Activated CD8-positive, alpha-beta memory T cell treated with anti-CD3 and anti-CD28 coated beads for 4 hours (primary cell): ENCODE measurements at places on chromosomes 3 and 15.

DNA sequence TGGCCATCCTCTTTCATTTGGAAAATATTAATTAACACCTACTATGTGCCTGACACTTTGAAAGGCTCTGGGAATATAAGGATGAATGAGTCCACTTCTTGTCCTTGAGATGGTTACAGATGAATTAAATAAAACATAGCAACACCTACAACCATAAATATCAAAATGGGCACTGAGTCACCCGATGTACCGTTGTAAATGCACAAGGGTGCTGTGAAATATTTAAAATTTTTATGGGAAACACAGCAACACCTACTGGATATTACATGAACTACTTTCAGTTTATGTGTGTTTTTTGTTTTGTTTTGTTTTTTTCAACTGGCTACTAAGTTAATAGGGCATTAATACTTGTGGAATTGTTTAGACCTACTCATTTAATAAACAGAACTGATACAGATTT lies 239.0 kb upstream of the NAALADL2 start:
- DNase-seq = no peak

- DNase-seq = no peak
These were observed 5.1 kb downstream of the TMOD2 start for GRCh38 chr15:51756482-51756881.

- no peak for DNase-seq
These were observed 48.1 kb downstream of the STARD5 start for GRCh38 chr15:81275711-81276392.

DNA sequence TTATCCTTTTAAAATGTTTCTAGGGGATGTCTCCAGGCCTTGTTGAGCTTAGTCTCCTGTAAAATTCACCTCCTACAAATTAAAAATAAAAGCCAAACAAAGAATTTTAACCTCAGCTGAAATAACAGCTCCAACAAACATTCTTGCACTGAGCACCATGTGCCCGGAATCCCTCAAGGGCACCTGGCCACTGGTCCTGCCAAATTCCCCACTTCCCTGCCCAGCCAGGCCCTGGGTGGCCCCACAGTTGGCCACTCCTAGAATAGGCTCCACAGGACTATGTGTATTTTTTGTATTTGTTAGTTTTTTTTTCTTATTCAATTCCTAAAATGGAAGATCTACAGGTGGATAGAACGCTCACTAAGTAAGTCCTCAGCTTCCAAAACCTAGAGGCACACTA lies 33.1 kb upstream of the PLA2G4E start:
- no peak for DNase-seq

- DNase-seq = no peak
These were observed 94.5 kb upstream of the EPHA6 start for GRCh38 chr3:96719921-96720320.

DNA sequence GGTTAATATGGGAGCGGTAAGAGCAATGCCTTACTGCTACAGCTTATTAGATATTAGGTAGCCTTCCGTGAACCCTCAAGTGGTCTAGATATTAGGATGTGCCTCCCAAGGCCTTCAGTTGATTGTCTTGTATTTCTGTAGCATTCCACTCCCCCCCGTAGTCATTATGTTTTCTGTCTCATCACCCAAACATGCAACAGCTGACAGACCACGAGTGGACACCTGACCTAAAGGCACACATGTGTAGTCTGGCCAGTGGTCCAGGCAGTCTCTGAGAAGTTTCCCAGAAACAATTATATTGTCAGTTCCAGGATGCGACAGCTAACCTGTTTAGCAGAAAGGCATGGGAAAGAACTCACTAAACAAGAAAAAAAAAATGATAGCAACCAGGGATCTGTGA lies 1000.9 kb downstream of the AGBL1 start:
- DNase-seq = no peak

- DNase-seq = no peak
These were observed 18.2 kb upstream of the EHHADH start for GRCh38 chr3:185272033-185272432.

GRCh38 chr3:152192936-152193672 lies 75.6 kb upstream of the MBNL1 start:
- DNase-seq = no peak

DNA sequence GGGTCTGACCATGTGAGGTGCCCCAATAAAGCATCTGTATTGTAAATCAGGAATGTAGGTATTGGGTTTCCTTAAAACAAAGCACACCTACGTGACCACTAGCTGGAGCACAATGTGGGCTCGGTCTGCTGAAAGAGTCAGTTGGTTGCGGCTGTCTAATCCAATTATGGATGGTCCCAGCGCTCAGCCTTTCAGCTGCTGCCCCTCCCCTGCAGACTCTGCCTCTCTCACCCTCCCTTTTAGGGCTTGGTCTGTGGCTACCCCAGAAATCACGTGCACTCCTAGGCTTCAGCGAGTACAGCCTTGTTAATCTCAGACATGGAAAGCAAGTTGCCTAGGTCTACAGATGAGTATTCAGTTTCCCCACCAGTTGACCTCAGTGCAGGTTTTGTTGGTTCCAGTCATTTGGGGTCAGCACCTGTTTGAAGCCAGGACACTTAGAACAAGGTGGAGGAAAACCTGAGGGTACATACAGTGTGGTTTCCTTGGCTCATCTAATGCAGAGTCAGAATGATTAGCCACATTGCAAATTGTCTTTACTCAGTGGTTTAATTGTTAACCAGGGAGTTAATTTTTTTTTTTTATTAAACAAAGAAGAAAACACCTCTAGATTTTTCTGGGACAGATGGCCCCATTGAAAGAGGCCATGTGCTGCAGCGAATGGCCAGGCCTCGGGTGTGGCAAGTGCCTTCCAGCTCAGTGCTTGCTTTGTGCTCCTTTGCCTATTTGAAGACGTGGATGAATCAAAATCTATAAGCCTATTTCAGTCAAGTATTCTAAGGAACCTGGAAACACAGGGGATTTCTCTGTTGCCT lies 137.7 kb downstream of the IGF1R start:
- DNase-seq = no peak

GRCh38 chr15:60683156-60683555 lies 204.2 kb upstream of the ICE2 start:
- no peak for DNase-seq

DNA sequence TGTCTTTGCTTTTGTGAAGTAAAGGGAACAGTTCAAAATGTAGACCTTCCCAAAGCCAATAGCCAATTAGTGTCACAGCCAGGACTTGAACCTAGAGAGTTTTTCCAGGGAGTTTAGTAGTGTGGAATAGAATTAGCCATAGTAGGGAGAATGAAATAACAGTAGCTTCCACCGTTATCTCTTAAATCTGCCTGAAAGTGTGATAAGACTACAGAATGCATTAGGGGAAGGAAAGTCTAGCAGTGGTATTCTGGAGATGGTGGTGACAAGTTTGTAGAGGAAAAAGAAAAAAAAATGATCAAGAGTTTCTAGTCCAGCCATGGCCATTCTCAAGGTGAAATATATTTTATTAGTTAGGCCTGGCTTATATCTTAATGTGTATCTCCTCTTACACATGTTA lies 13.8 kb downstream of the ATP11B start:
- DNase-seq = no peak

DNA sequence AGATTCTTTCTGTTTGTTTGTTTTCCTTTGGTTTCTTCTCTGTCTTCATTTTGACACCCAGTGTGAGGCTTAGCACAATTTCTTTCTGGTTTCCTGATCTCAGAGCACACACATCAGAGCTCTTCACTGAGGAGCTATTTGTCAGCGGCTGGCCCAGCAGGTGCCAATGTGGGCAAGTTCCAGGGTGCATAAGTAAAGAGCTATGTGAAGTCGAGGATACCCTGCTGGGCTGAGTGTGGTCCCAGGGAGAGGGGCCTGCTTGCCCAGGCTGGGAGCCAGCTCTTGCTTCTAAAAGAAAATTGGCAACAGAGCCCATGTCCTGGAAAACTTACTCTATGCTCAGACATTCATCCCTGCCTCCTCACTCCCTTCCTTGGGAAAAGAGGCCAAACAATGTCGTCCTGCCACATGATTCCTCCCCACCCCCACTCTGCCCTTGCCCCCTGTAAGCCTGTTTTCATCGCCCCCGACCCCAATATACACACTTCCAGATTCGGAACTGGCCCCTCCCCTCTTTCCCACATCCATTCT lies 101.2 kb downstream of the ST8SIA2 start:
- DNase-seq = no peak

DNA sequence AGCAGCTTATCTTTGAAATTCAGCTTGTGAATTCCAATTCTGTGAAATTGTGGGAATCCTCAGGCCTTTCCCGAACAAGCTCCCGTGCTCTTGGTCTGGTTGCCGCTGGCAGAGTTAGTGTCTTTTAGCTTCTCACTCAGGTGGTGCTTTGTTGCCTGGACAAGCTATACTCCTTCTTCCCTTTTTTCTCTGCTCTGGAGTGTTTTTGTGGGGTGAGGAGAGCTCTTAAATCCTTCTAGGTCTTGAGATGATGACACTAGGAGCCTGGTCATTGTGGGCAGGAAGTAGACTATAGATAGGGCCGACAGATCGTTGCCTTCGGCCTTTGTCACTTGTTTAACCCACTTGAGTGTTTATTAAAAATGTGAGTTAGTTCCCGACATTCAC lies 93.8 kb downstream of the SLCO3A1 start:
- DNase-seq = no peak

DNA sequence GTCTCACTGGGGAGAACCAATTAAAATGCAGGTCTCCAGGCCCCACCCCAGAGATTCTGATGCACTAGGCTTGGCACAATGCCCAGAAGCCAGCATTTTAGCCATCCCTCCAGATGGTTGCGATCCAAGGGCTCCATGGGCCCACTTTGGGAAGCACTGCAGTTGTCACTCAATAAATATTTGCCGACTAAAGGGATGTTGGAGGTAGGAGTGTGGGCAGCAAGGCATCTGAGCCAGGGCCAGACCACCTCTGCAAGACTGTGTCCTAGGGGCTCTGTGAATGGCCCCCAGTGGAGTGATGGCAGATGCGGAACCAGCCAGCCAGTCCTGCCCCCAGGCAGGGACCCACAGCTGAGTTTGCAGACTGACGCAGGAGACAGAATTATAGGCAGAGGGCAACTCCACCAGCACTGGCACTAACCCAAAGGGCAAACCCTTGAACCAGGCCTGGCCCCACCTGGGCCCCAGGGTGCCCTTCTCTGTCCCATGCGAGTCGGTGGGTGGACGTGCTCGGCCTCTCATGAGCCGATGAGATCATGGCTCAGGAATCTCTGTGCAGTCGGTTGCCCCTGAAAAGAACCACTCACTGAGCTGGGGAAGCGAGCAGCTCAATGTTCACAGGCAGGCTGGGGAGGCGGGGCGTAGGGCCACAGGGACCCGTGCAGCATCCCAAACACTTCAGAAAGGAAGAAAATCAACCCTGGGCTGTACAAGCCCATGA lies 49.7 kb downstream of the SEMA5B start:
- DNase-seq = no peak

- no peak for DNase-seq
These were observed 154.5 kb downstream of the TMCO5A start for GRCh38 chr15:38088971-38089370.

GRCh38 chr3:13242364-13242737 lies 169.1 kb upstream of the IQSEC1 start:
- DNase-seq = no peak

GRCh38 chr15:31586841-31587240 lies 260.2 kb downstream of the KLF13 start:
- no peak for DNase-seq

DNA sequence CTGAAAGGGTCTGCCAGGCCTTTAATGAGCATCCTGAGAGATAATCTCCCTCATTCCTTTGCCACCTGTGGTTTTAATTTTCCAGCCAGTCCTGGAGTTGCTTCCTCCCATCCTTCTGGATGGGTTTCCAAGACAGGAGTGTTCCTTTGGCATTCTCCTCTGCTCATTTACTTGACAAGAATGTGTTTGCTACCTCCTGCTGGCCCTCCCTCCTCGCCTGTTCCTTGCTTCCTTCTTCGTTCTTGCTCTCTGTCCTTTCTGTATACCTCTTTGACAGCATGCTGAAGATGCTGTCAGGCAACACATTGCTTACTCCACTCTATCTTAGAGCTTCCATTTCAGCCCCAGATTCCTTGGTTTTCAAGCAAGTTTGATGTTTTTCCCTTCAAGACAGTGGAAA lies 46.0 kb downstream of the ERC2 start:
- no peak for DNase-seq

DNA sequence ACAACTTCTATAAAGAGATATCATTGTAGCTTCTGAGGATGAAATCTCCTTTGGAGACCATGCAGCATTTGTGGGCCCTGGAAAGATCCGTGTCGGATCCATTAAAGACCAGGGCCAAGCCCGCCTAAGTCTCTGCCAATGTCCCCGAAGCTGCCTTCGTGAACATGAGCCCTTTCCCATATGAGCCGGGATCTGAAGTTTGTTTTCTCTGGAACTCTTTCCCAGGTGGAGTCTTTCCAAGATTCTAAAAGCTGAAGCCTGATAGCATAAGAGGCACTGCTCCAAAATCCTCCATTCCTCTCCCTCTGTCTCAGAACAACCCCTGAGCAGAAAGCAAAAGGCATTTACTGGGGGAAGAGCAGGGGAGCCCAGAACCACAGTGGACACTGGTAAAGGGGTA lies 274.6 kb downstream of the NTRK3 start:
- DNase-seq = no peak

GRCh38 chr3:39221141-39221530 lies 28.7 kb upstream of the XIRP1 start:
- DNase-seq = no peak

DNA sequence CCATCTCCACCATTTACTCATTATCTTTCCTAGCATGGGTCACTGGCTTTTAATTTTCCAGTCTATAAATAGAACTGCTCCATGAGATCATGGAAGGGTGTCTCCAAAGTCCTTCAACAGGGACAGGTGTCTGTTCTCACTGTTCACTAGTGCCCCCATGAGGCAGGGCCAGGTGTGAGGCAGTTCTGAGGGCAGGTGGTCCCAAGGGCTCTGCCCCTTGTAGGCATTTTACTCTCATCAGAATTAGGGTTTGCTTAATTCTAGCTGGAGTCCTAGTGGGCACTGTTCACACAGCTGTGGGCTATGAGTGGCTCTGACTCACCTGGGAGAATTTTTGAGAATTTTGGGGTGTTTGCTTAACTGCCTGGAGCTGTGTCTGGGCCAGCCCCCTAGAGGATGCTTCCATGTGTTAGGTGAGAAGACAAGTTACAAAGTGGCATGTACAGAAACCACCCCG lies 248.0 kb upstream of the LYSMD4 start:
- no peak for DNase-seq

- no peak for DNase-seq
These were observed 57.8 kb downstream of the GRIP2 start for GRCh38 chr3:14482271-14482721.

DNA sequence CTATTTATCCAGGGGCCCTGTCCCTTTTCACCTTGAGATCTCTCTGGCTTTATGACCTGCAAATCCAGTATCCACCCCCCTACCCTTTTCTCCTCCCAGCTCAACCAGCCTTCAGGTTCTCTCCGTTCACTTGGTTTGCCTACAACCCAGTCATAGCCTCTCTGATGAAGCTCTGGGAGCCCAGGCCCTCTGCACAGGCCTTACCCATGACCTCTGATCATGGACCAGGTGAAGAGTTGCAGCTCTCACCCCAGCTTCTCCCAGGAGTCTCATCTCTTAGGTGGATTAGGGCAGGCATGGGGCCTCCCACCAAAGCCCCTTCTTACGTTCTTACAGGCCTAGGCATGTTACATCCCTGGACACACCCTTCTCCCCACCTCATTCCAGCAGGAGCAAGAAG lies 59.8 kb downstream of the EXOG start:
- DNase-seq = no peak
